Stimulated activated CD4-positive, alpha-beta T cell treated with anti-CD3 and anti-CD28 coated beads, Interleukin-12 subunit alpha, Interleukin-12 subunit beta, amount 100 ng/mL, for 4 hours (primary cell): ENCODE measurements at places on chromosomes 4 and X.

- DNase-seq = no peak
Measured at GRCh38 chrX:69137371-69138117, 27.7 kb downstream of the PJA1 start.

- no peak for DNase-seq
Measured at GRCh38 chrX:19863857-19864223, 23.6 kb downstream of the SH3KBP1 start.

DNA sequence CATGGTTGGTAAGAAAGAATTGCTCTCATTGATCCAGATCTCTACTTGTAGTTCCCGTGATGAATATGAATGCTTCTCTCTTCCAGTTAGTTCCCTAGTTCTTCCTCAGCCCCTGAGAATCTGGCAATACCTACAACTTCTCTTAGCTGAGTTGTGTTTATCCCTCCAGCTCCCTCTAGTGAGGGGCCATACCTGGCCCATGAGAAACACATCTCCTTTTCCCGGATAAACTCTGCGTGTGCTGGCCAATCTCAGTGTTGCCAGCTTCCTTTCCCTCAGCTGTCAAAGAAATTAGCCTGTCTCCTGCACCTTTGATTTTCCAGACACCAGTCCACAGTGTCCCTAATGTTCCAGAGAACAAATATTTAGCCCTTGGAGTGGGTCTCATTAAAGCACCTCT, 5.7 kb downstream of the CBLL2 start:
- no peak for DNase-seq

GRCh38 chr4:87128006-87128705, 92.3 kb downstream of the KLHL8 start:
- no peak for DNase-seq

DNA sequence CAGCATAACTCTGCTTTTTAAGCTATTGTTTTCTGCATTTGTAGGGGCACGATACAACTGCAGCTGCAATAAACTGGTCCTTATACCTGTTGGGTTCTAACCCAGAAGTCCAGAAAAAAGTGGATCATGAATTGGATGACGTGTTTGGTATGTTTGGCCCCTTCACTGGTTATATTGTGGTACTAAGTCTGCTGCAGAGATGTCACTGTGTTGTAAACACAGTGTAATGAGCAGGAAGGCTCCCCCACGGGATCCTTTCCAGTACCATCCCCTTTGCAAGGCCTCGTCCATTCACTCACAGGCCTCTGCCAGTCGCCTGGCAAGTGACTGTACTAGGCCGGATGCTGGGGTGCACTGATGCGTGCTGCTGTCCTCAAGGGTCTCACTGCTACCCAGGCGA, 13.8 kb downstream of the CYP4V2 start:
- no peak for DNase-seq

- no peak for DNase-seq
Measured at GRCh38 chrX:19649226-19649995, 134.1 kb upstream of the MAP3K15 start.

DNA sequence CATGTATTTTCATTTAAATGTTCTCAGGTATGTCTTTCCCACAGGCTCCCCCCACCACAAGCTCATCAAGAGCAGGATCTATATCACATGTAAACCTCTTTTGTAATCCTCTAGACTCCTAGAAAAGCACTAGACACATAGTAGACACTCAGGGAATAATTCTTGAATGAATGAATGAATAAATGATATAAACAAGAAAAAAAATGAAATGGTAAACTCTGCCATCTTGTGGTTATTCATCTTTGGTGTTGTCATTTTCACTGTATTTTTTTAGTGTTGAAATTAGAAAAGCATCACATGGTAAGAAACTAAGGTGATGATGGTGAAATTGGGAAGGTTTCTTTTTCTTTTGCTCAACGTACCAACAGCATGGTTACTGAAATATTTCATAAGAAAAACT, 34.2 kb upstream of the C1GALT1C1 start:
- no peak for DNase-seq

DNA sequence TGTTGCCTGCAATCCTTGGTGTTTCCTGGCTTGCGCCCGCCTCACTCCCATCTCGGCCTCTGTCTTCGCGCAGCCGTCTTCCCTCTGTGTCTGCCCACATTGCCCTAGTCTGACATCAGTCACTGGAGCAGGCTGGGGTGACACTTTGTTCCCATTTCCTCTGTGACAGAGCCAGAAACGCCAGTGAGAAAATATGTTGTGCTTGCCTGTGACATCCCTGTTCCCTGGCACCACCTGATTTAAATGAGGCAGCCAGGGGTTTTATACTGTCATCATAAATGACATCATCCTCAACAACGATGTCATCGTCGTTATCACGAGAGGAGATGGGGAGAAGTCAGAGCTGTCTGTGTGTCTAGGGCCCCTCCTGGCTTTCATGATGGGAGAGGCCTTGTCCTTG, 29.1 kb downstream of the ZNF185 start:
- no peak for DNase-seq

- DNase-seq = no peak
Measured at GRCh38 chr4:172517391-172517790, 651.2 kb upstream of the GALNT7 start.
